ENCODE measurements at places on chromosomes 13 and 19.

- DNase-seq: no peak
Observed at GRCh38 chr19:39607561-39607960, 5.2 kb downstream of the LGALS13 start.

DNA sequence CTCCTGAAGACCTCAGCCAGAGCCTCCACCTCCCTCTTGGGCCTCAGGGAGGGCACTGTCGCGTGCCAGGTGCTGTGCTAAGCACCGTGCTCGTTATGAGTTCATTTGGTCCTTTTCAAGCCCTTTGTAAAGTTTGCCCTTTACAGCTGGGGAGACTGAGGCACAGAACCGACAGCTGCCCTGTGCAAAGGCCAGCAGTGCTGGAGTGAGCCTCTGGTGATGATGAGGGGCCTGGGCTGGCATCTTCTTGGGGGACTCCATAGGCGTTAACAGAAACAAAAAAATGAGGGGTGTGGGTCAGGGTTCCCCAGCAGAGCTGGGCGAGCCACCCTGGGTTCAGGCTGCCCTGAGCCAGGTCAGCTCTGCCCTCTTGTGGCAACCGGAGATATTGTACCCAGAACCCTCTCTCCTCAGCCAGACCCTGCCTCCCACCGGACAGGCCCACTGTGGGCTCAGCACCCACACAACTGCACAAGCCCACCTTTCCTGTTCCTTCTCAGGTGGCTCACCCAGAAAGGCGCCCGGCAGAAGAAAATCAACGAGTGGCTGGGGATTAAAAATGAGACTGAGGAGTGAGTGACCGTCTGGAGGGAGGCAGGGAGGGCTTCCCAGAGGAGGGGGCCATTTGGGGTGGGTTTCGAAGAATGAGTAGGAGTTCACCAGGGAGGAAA lies 5.5 kb upstream of the IFI30 start:
- no peak for DNase-seq

GRCh38 chr19:13010038-13010991 lies 15.0 kb downstream of the NFIX start:
- DNase-seq: no peak

- DNase-seq: no peak
Observed at GRCh38 chr13:95787356-95788099, 110.6 kb downstream of the DNAJC3 start.

DNA sequence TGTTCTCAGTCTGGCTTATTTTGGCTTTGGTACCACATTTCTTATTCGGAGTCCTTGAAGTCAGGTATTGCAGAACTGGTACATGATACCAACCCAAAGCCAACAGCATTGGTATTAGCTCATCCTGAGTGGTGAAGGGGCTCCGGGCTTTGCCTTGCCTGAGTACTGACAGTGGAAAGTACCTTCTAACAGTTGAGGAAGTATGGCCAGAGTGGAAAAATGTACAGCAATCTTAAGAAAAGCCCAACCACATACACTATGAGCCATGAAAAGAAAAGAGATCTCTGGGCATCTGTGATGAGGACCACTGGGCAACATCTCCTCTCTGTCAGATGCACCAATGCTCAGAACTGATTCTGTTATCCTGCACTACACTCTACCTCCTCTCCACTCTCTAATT lies 8.3 kb downstream of the LCP1 start:
- DNase-seq: no peak

GRCh38 chr19:51572410-51572809 lies 1.3 kb downstream of the ZNF175 start:
- no peak for DNase-seq

DNA sequence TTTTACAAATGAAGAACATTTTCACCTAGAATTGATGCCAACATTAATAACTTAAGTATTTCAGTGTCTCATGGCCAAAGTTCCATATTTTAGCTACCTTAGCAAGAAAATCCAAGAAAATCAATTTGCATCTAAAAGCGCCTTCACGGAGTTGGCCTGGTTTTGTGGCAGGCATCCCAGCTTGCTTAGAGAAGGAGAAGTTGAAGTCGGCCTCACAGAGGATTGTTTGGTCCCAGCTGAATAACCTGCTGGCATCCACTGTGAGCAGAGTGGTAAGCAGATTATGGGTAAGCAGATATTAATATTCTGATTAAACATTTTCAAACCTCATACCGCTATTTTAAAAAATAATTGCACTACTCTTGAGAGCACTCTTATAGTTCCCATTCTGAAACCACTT lies 62.3 kb upstream of the STARD13 start:
- no peak for DNase-seq

DNA sequence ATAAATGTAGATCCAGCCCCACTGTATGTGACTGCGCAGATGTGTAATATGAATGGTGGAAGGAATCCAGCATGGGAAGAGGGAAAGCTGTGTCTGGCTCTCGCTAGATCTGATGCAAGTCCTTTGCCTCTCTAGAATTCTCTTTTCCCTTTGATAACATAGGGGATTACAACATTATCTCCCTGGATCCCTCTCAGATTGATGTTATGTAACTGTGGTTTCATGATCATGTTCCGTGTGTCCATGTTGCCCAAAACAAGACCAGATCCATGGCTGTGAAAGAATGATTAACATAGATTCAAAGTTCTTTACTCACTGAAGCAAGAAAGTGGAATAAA lies 184.0 kb upstream of the UBL3 start:
- no peak for DNase-seq

DNA sequence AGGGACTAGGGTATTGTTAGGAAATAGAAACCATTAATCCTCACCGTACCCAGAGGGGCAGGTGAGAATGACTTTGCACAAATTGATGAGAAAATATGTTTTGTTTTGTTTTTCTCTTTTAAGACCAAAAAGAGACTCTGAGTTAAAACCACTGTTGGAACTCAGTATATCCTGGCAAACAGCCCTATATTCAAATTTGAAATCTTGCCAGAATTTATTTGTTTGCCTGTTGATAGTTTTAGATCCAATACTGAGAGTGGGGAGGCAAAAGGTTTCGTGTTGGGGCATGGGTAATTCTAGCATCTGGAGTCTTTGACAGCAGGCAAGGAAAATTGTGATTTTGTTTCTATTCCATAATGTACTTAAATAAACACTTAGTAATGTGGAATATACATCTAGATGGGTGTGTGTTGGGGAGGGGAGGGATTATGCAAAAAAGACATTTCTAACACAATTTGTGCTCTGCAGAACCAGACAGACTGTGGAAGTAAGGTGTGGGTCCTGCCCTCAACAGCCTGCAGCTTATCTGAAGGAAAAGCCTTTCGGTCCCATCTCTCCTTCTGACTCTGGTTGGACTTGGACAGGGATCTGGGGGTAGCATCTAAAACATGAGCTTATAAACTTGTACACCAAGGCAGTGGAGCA lies 190.7 kb downstream of the OXGR1 start:
- no peak for DNase-seq

DNA sequence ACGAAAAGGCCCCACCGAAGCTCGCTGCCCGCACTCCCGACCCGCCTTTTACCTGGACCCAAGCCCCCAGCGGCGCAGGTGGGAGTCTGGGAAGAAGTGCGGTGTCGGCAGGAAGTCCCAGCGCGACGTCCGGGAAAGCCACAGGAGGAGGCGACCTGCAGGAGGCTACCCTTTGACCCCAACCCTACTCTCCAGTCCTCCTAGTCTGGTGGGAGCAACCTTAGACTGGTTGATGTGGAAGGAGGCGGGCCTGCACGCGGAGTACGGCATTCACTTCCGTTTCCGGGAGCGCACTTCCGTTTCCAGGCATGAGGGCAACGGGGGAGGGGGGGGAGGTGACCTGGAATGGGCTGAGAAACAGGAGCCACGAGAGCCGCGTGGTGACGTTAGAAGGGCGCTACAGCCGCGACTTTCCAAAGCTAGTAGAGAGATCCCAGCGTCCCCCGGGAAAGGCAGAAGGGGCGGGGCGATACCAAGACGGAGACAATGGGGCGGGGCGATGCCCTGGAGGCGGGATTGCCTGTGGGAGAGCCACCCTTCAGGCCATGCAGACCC lies 28.5 kb downstream of the ZNF266 start:
- no peak for DNase-seq

- no peak for DNase-seq
Observed at GRCh38 chr19:17673937-17674799, 14.0 kb downstream of the UNC13A start.
